Cardiac septum (tissue), 1 donor: ENCODE measurements at places on chromosomes 11 and 22. TPM values are rescaled to one million over a fixed set of nuclear protein-coding genes. Genes with fewer than 3 reads are reported as not detected.

DNA sequence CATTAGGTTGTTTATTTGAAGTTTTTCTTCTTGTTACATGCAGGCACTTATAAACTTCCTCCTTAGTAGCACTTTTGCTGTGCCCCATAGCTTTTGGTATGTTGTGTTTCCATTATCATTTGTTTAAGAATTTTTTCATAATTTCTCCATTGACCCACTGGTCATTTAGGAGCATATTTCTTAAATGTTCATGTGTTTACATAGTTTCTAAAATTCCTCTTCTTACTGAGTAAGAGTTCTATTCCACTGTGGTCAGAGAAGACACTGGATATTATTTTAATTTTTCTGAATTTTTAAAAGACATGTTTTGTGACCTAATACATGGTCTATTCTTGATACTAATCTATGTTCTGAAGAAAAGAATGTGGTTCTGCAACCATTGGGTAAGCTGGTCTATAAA lies 333.0 kb downstream of the DDX10 start:
- DNase-seq = no peak

- DNase-seq = no peak
These were observed 27.9 kb downstream of the ARRB1 start for GRCh38 chr11:75323609-75324008.

GRCh38 chr22:37663521-37664140 lies 5.1 kb downstream of the PDXP start:
- DNase-seq = no peak

DNA sequence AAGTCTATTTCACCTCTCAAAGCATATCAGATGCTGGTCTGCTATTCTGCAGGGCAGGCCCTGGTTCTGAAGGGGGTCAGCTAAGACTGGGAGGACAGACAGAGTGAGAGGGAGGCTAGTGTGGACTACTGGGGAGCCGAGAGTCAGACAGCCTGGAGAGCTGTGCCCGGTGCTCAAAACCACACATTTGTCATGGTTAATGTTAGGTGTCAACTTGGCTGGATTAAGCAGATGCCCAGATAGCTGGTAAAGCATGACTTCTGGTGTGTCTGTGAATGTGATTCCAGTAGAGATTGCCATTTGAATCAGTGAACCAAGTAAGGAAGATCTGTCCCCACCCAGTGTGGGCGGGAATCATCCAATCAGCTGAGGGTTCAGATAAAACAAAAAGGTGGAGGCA lies 102.6 kb downstream of the SNX19 start:
- DNase-seq = no peak

Gene TRABD
- 20.1 TPM for total RNA-seq

Gene MS4A7
- 8.2 TPM for total RNA-seq
